ENCODE measurements at places on chromosomes 12 and 14.

- DNase-seq, result no peak
Measured at GRCh38 chr14:100143523-100143922, 15.9 kb downstream of the DEGS2 start.

DNA sequence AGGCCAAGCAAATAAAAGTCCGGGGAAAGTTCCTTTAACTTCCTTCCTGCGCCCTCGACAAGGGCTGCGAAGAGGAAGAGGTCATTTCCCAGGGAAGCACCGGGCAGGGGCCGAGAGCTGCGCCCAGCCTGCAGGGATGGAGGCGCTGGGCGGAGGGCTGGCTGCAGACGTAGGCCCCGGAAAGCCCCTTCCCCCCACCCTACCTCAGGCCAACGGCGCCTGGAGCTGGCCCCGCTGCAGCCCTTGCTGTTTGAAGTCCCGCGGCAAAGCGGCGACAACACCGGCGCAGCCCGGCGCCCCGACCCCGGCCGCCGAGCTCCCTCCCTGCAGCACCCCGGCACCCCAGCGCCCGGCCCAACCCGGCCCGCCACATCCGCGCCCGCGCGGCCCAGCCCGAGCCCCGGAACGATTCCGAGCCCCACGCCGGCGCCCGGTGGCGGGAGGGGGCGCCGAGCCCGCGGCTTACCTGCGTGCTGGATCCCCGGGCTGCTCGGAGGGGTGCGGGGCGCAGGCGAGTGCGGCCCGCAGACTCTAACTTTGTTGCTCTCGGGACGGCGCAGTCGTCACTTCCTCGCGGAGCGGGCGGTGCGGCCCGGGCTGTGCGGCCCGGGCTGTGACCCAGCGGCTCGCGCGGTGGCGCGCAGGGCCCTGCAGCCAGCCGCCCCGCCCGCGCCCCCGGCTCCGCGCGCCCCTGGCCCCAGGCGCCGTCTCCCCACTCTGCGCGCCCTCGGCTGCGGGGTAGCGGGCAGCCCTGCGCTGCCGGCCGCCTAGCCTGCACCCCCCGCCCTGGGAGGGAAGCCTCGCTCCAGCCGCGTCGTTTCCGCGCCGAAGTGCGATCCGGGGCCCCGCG is 64.8 kb upstream of the PTGR2 start:
- no peak for DNase-seq

DNA sequence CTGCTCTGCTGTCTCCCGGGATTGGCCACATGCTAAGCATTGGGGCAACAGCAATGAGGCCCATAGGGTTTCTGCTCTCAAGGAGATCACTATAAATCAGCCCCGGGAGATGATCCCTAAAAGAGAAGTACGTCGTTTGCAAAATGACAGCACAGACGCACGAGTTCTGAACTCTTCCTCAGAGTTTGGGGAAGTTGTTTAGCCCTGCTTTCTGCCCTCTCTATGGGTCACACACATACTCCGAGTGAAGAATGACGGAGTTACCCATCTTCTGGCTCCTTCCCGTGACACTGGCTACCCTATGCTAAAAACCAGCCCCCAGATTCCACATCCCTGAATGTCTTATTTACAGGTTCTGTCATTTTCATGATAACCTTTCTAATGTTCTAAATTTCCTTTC is 258.0 kb upstream of the PLEKHG7 start:
- no peak for DNase-seq

DNA sequence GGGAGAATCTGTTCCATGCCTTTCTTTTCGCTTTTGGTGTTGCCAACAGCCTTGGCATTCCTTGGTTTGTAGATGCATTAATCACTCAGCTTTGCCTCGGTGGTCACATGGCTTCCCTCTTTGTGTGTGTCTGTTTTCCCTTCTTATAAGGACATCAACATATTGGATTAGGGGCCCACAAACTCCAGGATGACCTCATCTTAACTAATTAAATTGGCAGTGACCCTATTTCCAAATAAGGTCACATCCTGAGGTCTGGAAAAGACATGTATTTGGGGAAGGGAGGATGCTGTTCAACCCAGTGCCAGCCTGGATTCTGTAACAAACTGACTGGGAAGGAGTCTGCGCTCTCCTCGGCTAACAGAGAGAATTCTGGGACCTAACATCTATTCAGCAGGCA is 365.7 kb upstream of the FKBP4 start:
- DNase-seq, result no peak

DNA sequence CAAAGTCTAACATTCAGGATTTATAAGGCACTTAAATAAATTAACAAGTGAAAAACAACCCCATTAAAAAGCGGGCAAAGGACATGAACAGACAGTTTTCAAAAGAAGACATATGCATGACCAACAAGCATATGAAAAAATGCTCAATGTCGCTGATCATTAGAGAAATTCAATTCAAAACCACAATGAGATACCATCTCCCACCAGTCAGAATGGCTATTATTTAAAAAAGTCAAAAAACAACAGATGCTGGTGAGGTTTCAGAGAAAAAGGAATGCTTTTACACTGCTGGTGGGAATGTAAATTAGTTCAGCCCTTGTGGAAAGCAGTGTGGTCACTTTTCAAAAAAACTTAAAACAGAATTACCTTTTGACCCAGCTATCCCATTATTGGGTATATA is 60.7 kb upstream of the BDKRB2 start:
- DNase-seq, result no peak

DNA sequence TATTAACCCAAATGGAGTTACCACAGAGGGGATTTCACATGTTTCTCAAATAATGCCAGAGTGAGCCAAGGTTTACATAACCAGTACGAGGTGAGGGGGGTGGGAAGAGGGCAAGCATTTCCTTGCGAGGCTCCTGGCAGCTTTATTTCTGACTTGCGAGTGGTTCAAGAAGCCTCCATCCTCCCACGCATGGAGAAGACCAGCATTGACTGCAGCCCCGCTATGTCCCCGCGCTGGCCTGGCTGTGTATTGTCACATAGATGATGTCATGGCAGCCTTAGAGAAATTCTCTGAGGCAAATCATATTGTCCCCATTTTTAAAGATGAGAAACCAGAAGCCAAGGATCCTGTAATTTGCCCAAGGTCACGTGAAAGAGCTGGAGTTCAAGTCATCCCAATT is 188.2 kb downstream of the CACNA1C start:
- no peak for DNase-seq

DNA sequence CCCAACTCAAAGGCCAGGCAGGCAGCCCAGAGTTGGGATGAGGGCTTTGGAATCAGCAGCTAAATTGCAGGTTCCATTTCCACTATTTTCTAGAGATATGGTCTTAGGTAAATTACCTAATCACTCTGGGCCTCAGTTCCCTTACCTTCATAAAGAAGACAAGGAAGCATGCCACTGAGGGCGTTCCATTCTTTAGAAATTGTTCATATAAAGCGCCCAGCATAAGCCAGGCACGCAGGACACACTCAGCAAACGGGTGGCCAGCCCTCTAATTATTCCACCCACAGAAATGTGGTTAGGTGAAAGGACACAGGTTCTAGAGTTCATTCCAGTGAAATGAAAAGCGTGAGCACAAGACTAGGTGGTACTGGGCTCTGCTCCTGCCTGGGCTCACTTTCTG is 87.9 kb upstream of the BCL11B start:
- no peak for DNase-seq

DNA sequence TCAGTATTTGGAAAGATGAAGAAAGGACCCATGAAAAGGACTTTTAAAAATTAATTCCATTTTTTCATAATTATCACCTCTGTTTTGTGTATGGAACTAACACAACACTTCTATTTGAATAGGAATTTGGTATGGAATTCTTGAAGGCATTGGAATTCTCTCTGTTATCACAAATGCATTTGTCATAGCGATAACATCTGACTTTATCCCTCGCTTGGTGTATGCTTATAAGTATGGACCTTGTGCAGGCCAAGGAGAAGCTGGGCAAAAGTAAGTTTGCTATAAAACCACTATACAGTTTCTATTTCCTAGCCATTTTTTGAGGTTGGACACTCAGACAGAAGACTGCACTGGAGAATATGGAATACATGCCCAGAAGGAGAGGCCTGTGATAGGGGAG is 98.6 kb downstream of the SLC5A8 start:
- no peak for DNase-seq

- no peak for DNase-seq
Measured at GRCh38 chr12:109127533-109128242, 11.3 kb downstream of the ACACB start.

DNA sequence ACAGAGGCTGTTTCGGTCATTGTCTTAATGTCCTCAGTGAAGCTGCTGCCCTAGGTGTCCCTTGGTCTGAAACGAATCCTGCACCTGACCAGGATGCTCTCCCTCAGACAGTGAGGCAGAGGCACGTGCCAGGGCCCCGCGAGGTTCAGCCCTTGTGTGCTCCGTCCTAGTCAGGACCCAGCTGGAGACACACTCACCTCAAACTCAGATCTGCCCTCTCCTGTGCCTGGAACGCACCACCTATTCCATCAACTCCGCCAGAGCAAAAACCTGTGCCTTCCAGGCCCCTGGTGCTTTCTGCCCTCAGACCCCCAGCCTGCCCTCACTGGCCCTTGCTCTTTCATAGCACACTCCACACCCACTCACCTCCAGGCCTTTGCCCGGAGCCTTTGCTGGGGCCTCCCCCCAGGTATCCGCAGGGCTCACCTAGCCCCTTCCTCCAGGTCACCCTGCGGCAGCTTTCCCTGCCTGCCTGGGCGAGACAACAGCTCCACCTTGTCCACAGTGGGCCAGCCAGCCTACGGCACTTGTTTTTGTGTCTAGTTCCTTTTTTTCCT is 150.6 kb downstream of the BCL11B start:
- DNase-seq, result no peak

DNA sequence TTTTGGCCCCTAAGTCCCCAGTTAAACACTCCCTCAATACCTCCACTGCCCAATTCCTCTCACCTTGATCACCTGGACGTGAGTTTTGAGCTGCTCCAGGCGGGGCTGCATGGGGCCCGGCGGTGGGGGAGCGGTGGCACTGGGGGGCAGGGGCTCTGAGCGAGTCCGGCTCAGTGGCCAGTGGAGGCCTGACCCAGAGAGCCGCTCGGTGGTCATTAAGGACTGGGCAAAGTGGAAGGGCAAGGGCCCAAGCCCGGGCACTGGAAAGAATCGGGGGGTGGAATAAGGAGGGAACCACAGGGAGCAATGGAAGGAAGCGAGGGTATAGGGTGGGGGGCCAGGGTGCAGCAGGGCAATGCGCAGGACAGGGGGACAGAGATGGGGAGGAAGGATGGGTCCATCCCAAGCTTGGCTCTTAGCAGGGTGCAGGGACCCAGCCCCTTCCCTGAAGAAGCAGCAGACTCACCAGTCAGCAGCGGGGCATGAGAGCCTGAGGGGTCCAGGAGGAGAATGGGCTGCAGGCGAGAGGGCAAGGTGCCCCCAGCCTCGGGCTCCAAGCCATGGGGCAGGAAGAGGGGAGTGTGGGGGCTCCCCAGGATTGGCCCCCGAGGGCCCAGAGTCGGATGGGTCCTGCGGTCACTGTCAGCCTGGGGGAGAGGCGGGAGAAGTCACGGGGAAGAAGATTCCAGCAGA is 22.2 kb downstream of the SLC48A1 start:
- no peak for DNase-seq

DNA sequence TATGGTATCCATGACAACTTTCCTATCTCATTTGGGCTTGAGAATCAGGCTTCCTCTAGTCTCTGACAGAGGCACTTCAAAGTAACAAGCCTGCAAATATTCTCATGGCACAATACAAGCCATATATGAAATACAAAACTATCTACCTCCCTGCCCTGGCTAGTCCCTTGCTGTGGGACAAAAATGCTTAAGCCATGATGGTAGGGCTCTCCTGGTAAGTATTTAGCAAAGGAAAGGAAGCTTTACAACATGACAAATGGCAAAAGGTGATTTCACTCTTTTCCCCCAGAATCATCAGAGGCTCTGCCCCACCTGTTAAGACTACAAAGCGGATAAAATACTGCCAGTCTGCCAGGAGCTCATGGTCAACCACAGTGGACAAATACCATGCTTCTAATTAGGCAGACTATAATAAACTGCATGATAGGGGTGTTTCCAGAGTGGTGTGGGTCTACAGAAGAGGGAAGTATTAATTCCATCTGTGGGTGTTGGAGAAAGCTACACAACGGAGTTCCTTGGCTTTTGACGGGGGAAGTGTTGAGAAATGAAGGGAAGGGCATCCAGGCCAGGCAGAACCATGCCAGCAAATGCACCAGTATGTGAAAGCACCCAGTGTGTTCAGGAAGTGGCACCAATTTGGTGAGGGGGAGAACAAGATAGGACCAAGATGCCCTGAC is 92.9 kb downstream of the SPTSSA start:
- DNase-seq, result no peak

- DNase-seq, result no peak
Measured at GRCh38 chr12:84793558-84794367, 118.8 kb downstream of the SLC6A15 start.

DNA sequence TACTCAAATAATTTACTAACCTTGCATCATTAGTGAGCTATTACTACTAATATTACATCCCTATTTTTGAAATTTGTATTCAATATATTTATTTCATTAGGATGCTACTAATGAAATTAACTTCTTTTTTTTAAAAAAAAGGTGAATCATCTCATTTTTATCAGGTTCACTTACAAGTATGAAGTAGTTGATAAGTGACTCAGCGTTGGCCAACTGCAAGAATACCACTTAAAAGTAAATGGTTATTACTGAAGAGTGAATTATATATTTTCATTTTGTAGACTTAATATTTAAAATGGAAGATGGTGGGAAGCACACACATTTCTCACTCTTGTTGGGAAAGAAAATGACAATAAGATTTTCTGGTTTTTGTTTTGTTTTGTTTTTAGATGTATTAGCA is 19.6 kb downstream of the OR4N2 start:
- DNase-seq, result no peak

All from NCI-H748 treated with DMSO at 0.1 percent for 48 hours (cell line).